Naive thymus-derived CD4-positive, alpha-beta T cell (primary cell): ENCODE measurements at places on chromosomes 16 and 17. TPM values are rescaled to one million over a fixed set of nuclear protein-coding genes. Genes with fewer than 3 reads are reported as not detected.

DNA sequence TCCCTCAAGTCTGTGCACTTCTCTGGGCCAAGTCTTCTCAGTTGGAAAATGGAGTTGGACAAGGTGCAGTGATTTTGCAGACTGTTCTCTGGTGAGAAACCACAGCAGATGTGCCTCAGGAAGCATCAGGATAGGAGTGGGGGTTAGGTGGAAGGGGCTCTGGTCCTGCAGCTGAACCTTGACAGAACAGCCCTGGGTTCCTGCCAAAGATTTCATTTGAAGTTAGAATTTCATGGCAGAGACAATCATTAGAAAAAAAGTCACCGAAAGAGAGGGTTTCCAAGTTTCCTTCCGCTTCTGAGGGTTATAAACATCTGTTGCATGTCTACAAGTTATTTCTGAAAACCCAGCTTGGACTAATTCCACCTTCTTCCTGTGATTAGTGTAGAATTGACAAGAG, 80.4 kb upstream of the IRX3 start:
- DNase-seq: no peak
- no peaks in the 10 kb centered on the region for H3K4me1 ChIP-seq
- H3K4me3 ChIP-seq: no peak overlapping the region
- no peak overlapping the region for H3K27ac ChIP-seq

GRCh38 chr17:51682115-51682514, 421.8 kb downstream of the UTP18 start:
- no peaks in the 10 kb centered on the region for H3K36me3 ChIP-seq
- no peak overlapping the region for H3K4me3 ChIP-seq
- H3K27ac ChIP-seq: no peak overlapping the region
- no peaks in the 10 kb centered on the region for H3K27me3 ChIP-seq

- H3K4me1 ChIP-seq: no peaks in the 10 kb centered on the region
- DNase-seq: no peak
- no peak overlapping the region for H3K4me3 ChIP-seq
- H3K27ac ChIP-seq: no peak overlapping the region
- H3K36me3 ChIP-seq: peaks cover 68% of the 10 kb centered on the region
Measured at GRCh38 chr17:81902653-81903414, 796 bp downstream of the NPB start.

DNA sequence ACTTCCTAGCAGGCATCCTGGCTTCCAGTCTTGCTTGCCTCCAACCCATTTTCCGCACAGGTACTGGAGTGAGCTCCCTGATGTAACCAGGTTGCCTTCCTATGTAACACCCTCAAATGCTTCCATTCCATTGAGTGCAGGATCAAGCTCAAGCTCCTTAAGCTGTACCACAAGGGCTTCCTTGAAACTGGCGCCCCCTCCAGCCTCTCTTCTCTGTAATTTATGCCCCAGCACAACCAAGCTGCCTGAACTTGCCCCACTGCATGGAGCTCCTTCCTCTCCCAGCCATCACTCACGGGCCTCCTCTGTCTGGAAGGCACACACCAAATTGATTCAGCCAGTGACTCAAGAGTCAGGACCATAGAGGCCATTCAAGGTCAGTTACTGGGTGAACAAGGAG, 234.8 kb upstream of the RPL38 start:
- no peaks in the 10 kb centered on the region for H3K36me3 ChIP-seq
- H3K4me1 ChIP-seq: no peaks in the 10 kb centered on the region
- no peak overlapping the region for H3K27ac ChIP-seq
- DNase-seq: no peak

- H3K36me3 ChIP-seq: no peaks in the 10 kb centered on the region
- DNase-seq: no peak
- no peaks in the 10 kb centered on the region for H3K27me3 ChIP-seq
- no peak overlapping the region for H3K27ac ChIP-seq
Measured at GRCh38 chr16:14015948-14016347, 55.2 kb upstream of the MRTFB start.

DNA sequence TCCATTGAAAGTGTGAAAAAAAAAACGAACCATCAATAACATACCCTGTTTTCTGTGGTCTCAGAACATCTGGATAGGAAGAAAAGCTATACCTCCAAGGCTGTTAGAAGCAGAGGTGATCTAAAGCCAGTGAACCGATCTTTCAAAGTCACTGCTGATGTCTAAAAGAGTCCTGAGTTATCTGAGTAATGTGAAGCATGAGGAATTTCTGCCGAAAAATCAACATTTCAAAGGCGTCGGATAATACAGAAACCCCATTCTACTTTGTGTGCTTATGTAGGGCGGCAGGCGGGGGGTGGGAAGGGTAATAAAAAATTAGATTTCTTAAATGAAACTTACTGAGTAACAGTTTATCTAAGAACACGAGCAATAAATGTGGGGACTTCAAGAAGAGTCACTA, 3.9 kb downstream of the XYLT1 start:
- no peak for DNase-seq
- no peaks in the 10 kb centered on the region for H3K36me3 ChIP-seq
- H3K27ac ChIP-seq: no peak overlapping the region

- H3K27ac ChIP-seq: no peak overlapping the region
- no peaks in the 10 kb centered on the region for H3K4me1 ChIP-seq
- no peak for DNase-seq
Measured at GRCh38 chr16:26430618-26431017, 636.1 kb upstream of the C16orf82 start.

- H3K36me3 ChIP-seq: no peaks in the 10 kb centered on the region
- no peak overlapping the region for H3K4me3 ChIP-seq
Measured at GRCh38 chr17:79094261-79094660, 19.6 kb downstream of the ENGASE start.

- H3K36me3 ChIP-seq: peaks cover 8% of the 10 kb centered on the region
- no peaks in the 10 kb centered on the region for H3K27me3 ChIP-seq
- H3K4me1 ChIP-seq: peaks cover 20% of the 10 kb centered on the region
- DNase-seq: peak; percentile 20
Measured at GRCh38 chr16:69340095-69340644, 598 bp downstream of the NIP7 start.

DNA sequence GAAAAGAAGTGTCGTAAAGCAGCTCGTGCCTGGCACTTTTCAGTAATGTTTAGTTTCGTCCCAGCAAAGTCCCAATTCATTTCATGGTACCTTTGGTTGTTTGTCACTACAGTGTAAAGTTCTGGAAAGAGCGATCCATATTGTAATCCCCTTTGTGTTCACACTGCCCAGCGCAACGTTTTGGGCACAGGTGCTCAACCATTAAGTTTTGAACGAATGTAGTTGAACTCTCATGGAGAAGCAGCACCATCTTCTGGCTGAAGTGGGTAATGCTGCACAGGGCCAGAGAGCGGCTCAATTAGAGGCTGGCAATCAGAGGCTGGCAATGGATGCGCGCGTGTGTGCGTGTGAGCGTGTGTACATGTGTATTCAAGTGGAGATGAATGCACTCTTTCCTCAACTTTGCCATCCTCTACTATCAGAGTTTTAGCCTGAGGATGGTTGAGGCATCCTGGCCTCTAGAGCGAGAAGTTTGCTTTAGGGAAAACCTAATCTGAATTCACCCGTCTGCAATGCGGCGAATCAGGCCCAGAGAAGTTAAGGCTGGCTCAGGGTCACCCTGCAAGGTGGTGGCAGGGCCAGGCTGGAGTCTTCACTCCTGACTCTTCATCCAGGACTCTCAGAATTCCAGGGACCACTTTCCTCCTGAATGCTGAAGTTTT, 29.9 kb downstream of the DYNLL2 start:
- no peak overlapping the region for H3K27ac ChIP-seq
- H3K4me3 ChIP-seq: no peak overlapping the region
- H3K27me3 ChIP-seq: no peaks in the 10 kb centered on the region

- no peak overlapping the region for H3K4me3 ChIP-seq
- DNase-seq: no peak
- no peaks in the 10 kb centered on the region for H3K27me3 ChIP-seq
- no peak overlapping the region for H3K27ac ChIP-seq
Measured at GRCh38 chr17:50238601-50239280, 35.5 kb upstream of the TMEM92 start.

GRCh38 chr16:65769055-65769465, 597.4 kb upstream of the CDH5 start:
- no peak overlapping the region for H3K27ac ChIP-seq
- no peaks in the 10 kb centered on the region for H3K4me1 ChIP-seq
- H3K27me3 ChIP-seq: no peaks in the 10 kb centered on the region
- no peak overlapping the region for H3K4me3 ChIP-seq
- DNase-seq: no peak
- no peaks in the 10 kb centered on the region for H3K36me3 ChIP-seq

DNA sequence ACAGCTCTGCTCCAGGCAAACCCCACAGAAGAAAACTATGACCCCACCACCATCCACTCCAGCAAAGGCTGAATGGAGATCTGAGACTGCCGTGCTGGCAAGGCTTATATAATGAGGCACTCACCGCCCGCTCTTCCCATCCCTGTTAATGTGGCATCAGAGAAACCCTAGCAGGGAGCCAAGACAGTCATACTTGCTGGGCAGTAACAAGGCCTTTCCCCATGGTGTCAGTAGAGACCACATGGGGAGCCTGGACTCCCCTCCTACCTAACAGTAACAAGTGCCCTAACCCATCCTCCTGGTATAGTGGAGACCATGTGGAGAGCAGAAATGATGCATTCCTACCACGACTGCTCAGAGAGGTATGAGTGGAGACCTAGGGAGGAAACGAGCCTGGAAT, 235.2 kb downstream of the C16orf78 start:
- H3K36me3 ChIP-seq: no peaks in the 10 kb centered on the region
- no peaks in the 10 kb centered on the region for H3K4me1 ChIP-seq
- H3K4me3 ChIP-seq: no peak overlapping the region
- no peaks in the 10 kb centered on the region for H3K27me3 ChIP-seq
- DNase-seq: no peak
- no peak overlapping the region for H3K27ac ChIP-seq

GRCh38 chr17:3335876-3336275, 37.7 kb upstream of the OR3A1 start:
- DNase-seq: no peak
- no peak overlapping the region for H3K27ac ChIP-seq
- H3K36me3 ChIP-seq: no peaks in the 10 kb centered on the region
- H3K4me3 ChIP-seq: no peak overlapping the region
- no peaks in the 10 kb centered on the region for H3K4me1 ChIP-seq
- no peaks in the 10 kb centered on the region for H3K27me3 ChIP-seq

DNA sequence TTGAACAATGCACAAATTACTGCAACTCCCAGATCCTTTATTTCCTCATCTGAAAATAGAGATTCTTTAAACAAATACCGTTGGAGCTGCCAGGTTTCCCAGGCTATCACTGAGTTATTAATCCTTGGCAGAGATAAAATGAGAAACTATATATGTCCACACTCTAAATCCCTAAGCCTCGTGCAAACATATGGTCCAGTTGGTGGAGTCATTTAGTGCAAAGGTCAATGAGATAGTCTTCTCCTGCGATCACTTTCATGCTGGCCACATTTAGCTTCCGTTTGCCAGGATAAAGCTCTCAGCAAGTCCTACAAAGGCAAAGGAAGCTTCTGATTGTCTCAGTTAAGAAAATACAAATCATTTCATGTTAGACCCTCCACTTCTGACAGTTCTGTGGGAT, 11.0 kb downstream of the GRIN2A start:
- no peaks in the 10 kb centered on the region for H3K27me3 ChIP-seq
- DNase-seq: no peak
- no peaks in the 10 kb centered on the region for H3K36me3 ChIP-seq
- no peak overlapping the region for H3K27ac ChIP-seq
- no peaks in the 10 kb centered on the region for H3K4me1 ChIP-seq
- no peak overlapping the region for H3K4me3 ChIP-seq

GRCh38 chr16:68997564-68997963, 107.9 kb upstream of the HAS3 start:
- H3K27ac ChIP-seq: no peak overlapping the region
- no peaks in the 10 kb centered on the region for H3K27me3 ChIP-seq
- no peaks in the 10 kb centered on the region for H3K4me1 ChIP-seq
- H3K36me3 ChIP-seq: no peaks in the 10 kb centered on the region
- no peak overlapping the region for H3K4me3 ChIP-seq

DNA sequence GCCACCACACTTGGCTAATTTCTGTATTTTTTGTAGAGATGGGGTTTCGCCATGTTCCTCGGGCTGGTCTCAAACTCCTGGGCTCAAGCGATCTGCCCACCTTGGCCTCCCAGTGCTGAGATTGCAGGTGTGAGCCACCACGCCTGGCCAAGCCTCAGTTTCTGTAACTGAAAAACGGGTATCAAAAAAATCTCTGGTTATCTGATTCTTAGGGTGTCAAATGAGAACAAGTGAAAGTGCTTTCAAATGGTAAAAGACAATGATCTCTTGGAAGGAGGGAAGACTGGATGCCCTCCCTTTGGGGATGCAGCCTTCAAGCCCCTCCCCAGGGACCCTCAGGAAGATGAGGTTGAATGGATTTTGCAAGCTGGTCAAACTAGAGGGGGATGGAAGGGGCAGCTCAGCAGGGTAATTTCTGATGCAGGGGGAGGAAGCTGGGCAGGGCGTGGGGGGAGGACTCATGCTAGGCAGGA, 22.3 kb downstream of the ARHGAP23 start:
- H3K4me1 ChIP-seq: no peaks in the 10 kb centered on the region
- DNase-seq: no peak
- no peaks in the 10 kb centered on the region for H3K36me3 ChIP-seq
- H3K27ac ChIP-seq: no peak overlapping the region
- no peak overlapping the region for H3K4me3 ChIP-seq
- peaks cover 3% of the 10 kb centered on the region for H3K27me3 ChIP-seq

- H3K27me3 ChIP-seq: no peaks in the 10 kb centered on the region
- DNase-seq: no peak
- H3K36me3 ChIP-seq: no peaks in the 10 kb centered on the region
- no peak overlapping the region for H3K27ac ChIP-seq
Measured at GRCh38 chr17:61294777-61295176, 104.9 kb upstream of the TBX2 start.

- H3K27me3 ChIP-seq: no peaks in the 10 kb centered on the region
- H3K27ac ChIP-seq: no peak overlapping the region
- H3K4me3 ChIP-seq: no peak overlapping the region
- peaks cover 20% of the 10 kb centered on the region for H3K36me3 ChIP-seq
- no peaks in the 10 kb centered on the region for H3K4me1 ChIP-seq
Measured at GRCh38 chr16:69366431-69366830, 14.8 kb upstream of the TMED6 start.

GRCh38 chr16:69448470-69449193, 24.2 kb downstream of the CYB5B start:
- no peak for DNase-seq
- peaks cover 14% of the 10 kb centered on the region for H3K4me1 ChIP-seq
- H3K4me3 ChIP-seq: no peak overlapping the region
- no peaks in the 10 kb centered on the region for H3K27me3 ChIP-seq

- no peaks in the 10 kb centered on the region for H3K27me3 ChIP-seq
- H3K4me3 ChIP-seq: no peak overlapping the region
- no peaks in the 10 kb centered on the region for H3K4me1 ChIP-seq
- DNase-seq: no peak
- no peaks in the 10 kb centered on the region for H3K36me3 ChIP-seq
Measured at GRCh38 chr16:85479972-85480726, 133.0 kb upstream of the GSE1 start.

The CHD9NB gene
- not detected for total RNA-seq

The KDM6B gene
- total RNA-seq: 120 TPM

The ATP2C2 gene
- not detected for total RNA-seq

The ATP2A3 gene
- total RNA-seq: 157 TPM

The TBC1D26 gene
- total RNA-seq: not detected

The DNAH17 gene
- 1.0 TPM for total RNA-seq

The C16orf89 gene
- not detected for total RNA-seq

The TMC8 gene
- 509 TPM for total RNA-seq

The ABCA6 gene
- 0.93 TPM for total RNA-seq

The ACE gene
- total RNA-seq: 0.73 TPM

The NEUROD2 gene
- not detected for total RNA-seq

The TMEM220 gene
- total RNA-seq: 2.9 TPM
